Activated naive CD8-positive, alpha-beta T cell treated with anti-CD3 and anti-CD28 coated beads, Interleukin-2, amount 50 U/mL, for 24 hours (primary cell): ENCODE measurements at places on chromosomes 4 and X.

- no peak for DNase-seq
Observed at GRCh38 chrX:131704136-131704695, 160.3 kb downstream of the OR13H1 start.

DNA sequence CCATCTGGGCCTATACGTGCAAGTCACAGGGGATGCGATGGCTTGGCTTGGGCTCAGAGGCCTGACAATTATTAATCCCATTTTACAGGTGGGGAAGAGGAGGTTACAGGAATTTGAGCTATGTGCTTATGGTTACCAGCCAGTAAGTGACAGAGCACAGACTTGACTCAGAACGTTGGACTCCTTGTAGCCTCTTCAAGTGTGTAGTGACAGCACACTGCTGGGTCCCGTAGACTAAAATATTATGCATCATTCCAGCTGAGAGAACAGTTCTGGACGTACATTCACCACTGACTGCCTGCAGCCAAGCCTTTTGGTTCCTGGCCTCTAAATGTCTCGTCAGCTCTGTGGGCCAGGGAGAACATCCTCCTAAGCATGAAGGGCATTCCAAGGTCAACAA lies 314.5 kb downstream of the GPAT3 start:
- DNase-seq = no peak

DNA sequence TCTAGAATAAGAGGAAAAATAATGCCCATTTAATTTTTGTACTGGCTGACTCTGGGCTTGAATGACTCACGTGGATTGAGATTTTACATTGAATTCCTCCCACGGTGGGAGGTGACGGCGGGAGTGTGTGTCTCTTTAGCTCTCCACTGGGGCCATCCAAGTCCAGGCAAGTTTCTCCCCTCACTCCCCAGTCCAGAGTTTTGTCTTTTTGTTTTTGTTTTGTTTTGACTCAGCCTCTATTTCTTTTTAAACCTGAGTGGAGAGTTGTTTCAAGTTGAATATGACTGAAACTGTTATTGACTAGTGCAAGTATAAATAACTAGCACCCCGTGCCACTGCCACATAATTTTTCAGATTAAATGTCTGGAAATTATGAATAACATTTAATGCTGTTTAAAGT lies 13.6 kb downstream of the CHST7 start:
- no peak for DNase-seq

GRCh38 chr4:100061835-100062234 lies 111.8 kb upstream of the H2AZ1 start:
- DNase-seq = no peak

GRCh38 chrX:19949340-19949739 lies 41.5 kb downstream of the BCLAF3 start:
- DNase-seq = no peak
